Left ventricle myocardium inferior (tissue), 1 donor: ENCODE measurements at places on chromosomes 11 and 22.

- DNase-seq, result no peak
These were observed 30.4 kb downstream of the CBL start for GRCh38 chr11:119236490-119236889.

DNA sequence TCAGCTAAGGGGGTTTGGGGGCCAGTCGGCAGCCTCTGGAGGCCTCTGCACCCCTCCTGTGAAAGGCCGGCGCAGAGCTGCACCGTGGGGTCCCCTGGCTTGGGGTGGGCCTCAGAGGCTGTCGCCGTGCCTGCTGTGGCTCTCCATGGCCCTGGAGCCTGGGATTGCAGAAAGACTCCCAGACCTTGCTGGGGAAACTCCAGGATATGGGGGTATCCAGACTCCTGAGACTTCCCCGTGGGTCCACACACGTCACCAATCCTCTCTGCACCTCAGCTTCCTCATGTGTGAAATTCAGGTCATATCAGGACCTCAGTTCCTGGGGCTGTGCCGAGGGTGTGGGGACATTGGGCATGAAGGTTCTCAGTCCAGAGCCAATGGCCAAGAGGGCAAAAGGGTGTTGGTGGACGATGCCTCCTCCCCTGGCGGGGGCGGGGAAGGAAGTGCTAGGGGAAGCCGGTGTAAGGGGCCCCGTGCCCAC, 97.1 kb downstream of the KCNQ1 start:
- DNase-seq, result peak; percentile 9

- DNase-seq, result no peak
These were observed 49.4 kb downstream of the TEAD1 start for GRCh38 chr11:12723421-12724300.

GRCh38 chr11:127995921-127996320, 591.4 kb downstream of the ETS1 start:
- DNase-seq, result no peak

- DNase-seq, result no peak
These were observed 929.0 kb downstream of the BRD1 start for GRCh38 chr22:48898524-48899250.

GRCh38 chr11:85109141-85109540, 518.0 kb downstream of the DLG2 start:
- no peak for DNase-seq

DNA sequence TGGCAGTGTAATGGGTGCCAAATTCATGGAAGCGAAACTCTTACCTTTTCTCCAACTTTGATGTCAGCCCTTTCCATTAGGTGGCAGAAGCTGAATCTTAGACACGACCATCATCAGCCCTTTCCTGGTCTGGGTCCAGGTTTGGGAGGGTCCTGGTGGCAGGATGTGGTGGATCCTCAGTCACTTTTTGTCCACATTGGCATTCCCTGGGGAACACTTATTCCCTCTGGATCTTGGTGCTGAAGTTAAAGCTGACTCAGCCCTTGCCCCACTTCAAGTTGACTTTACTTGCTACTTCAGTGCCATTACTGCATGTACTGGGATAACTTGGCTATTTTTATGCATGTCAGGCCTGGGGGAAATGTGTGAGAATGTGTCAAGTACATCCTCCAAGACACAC, 16.6 kb upstream of the NTM start:
- no peak for DNase-seq

GRCh38 chr11:57324154-57324885, 432 bp downstream of the TNKS1BP1 start:
- DNase-seq, result peak; percentile 53

GRCh38 chr11:128893578-128894285, 2.6 kb downstream of the KCNJ5 start:
- no peak for DNase-seq

DNA sequence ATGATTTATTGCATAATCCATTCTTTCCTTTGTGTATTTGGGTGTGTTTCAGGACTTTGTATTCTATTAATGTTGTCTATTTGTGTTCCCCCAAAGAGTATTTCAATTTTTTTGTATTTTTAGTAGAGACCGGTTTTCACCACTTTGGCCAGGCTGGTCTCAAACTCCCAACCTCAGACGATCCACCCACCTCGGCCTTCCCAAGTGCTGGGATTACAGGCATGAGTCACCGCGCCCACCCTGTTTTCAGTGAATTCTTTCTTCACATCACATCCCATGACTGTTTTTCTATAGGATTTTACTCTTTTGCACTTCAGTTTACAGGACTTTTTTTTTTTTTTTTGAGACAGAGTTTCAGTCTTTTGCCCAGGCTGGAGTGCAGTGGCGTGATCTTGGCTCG, 46.3 kb downstream of the RBX1 start:
- DNase-seq, result no peak

GRCh38 chr11:131109257-131109656, 193.0 kb upstream of the SNX19 start:
- no peak for DNase-seq

DNA sequence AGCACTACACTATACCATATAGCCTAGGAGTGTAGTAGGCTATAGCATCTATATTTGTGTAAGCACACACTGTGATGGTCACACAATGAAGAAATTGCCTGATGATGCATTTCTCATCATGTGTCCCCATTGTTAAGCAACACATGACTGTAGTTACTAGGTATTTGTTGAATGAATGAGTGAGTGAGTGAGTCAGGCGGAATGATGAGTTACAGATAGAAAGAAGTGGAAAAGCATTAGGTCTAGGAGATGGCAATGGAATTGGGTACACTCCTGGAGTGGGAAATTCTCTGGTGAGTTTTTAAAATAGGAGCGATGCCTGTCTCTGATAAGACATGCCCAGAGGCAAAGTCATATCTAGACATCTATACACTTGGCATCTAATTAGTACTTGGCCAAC, 160.5 kb upstream of the TBCEL start:
- no peak for DNase-seq

GRCh38 chr22:40463017-40463631, 92.7 kb downstream of the SGSM3 start:
- no peak for DNase-seq

GRCh38 chr22:44191036-44191454, 10.3 kb downstream of the PARVG start:
- DNase-seq, result no peak

DNA sequence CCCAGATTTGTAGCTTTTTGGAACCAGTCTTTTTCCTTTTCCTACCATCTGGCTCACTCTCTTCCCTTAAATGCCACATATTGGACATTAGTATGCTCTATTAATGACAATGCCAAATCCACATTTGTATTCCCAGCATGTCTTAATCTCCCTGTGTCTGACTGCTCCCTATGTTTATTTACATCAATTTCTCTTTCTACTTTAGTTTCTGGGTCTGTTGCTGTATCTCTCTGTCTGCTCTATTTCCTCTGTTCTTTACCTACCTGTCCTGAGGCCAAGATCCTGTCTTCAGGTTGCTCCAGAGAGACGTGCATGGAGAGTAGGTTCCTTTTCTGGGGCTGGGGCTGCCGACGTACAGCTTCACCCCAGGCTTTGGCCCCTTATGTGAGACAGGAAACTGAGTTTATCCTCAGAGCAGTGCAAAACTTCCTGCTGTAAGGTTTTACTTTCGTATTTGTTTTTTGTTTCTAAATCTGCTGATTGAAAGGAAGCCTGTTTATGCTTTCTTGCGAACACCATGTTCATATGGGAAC, 25.6 kb downstream of the OR2AG2 start:
- DNase-seq, result no peak

GRCh38 chr11:73186886-73187285, 31.2 kb upstream of the P2RY2 start:
- DNase-seq, result no peak

DNA sequence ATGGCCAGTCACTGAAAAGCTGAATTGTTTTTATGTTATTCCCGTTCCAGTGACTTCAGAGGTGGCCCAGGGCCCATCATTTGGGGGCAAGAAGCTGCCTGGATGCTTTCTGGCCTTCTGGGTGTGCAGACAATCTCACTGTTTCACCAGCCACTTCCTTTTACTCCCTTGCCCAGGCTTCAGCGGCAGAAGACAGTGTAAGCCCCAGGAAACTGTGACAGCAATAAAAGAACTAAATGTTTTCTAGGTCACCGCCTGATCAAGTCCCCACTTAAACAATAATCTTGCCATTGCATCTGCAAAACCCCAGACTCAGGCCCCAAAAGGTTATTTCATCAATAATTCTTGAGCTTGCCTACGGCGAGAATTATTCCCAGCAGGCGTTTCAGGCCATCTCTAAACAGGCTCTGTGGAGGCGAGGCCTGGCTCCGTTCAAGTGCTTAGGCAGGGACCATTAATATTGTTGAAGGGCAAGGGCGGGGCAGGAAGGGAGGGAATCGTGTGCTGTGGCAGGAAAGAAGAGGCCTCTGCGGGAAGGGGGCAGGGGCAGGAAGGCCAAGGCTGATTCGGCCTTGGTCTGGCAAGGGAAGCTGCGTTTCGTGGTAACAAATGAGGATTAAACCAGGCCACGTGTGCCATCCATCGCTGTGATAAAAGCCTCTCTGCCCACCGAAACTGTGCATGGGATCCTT, 252.3 kb downstream of the KIRREL3 start:
- DNase-seq, result no peak

GRCh38 chr11:61636676-61637075, 43.5 kb upstream of the DAGLA start:
- no peak for DNase-seq

GRCh38 chr11:117176186-117176585, 2.4 kb upstream of the SIDT2 start:
- no peak for DNase-seq

GRCh38 chr11:102924851-102925380, 30.6 kb downstream of the MMP13 start:
- no peak for DNase-seq

- DNase-seq, result no peak
These were observed 32.0 kb downstream of the APLP2 start for GRCh38 chr11:130101661-130102060.

DNA sequence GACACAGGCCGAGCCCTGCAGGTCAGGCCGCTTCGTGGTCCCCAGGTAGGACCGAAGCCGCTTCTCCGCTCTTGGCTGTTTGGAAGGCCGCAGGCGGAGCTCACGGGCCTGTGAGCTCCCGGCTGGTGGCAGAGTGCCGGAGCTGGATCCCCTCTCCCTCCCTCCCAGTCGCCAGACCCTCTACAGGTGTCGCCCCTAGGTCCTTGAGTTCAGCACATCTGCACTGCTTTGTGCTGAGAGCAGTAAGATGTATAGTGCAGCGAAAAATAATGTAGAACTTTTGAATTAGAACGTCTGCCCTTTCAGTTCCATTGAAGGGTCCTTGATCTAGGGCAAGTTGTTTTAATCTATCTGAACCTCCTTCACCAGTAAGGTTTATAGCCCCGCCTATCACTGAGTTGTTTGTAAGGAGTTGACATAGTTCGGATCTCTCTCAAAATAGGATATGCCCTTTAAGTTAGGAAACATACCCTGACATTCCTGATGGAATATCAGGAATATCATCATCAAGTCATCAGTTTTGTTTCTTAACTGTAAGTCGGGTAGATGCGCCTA, 419 bp downstream of the ANKRD49 start:
- DNase-seq, result no peak

DNA sequence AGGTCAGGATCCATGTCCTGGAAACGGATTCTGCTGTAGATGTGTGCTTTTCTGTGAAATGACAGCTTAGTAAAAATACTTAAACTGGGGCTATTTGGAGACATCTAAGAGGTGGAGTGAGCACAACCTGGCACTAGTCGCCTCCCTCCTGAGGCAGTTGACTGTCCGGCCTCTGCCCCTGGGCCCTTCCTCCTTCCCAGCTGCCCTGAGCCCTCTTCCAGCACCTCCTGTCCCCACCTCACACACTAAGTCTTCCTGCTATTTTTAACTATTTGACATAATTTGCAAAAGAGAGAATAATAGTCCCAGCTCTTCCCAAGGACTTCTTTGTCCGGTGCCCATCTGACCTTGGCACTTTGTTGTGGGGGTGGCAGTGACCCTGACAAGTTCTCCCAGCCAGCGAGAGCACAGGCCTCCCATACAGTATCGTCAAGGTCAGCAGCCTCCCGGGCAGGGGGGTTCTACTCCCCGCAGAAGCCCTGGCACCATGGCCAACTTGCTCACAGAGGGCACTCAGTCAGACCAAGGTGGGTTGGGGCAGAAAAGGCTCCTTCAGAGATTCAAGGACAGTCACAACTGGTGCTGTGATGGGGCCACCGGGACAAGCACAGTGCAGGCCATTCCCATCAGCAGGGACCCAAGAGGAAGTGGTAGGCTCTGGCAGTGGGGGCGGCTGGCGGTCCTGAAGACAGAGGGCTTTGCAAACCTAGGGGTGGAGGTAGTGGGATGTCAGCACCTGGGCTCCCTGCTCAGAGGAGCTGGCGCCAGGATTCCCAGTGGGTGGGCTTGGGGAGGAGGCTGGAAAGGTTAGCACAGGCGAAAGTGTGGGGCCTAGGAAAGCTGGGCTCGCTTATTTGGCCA, 5.5 kb upstream of the NEAT1 start:
- peak; percentile 46 for DNase-seq

DNA sequence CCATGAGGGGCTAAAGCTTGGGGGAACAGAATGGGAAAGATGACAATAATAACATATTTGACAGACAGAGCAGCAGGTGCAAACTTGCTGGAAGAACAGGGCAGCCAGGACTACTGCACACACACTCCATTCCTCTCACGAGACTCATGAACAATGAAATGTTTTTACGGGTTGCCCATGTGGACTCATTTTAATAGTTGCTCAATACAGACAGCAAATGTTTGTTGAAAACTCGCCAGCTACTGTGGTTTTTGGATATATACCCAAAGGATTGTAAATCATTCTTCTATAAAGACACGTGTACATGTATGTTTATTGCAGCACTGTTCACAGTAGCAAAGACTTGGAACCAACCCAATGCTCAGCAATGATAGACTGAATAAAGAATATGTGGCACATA, 10.3 kb downstream of the SYT13 start:
- DNase-seq, result no peak

- no peak for DNase-seq
These were observed 380.1 kb upstream of the SYN3 start for GRCh38 chr22:33438273-33438672.

DNA sequence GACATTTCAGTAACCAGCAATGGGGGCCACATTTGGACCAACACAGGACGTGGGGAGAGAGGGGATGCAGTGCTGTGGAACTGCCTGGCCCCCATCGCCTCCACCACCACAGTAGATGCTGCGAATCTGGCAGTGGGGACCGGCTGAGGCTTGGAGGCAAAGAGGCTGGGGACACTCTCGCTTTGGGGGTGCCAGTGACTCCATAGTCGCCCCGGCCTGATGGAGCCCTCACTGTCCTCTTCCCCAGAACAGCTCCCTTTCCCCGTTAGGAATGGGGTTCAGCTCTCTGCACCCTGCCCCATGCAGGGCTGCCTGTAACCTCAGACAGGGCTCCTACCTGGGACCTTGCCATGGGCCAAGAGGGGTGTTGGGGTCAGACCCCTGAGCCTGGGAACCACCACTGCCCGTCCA, 1.8 kb upstream of the MUC2 start:
- DNase-seq, result no peak

DNA sequence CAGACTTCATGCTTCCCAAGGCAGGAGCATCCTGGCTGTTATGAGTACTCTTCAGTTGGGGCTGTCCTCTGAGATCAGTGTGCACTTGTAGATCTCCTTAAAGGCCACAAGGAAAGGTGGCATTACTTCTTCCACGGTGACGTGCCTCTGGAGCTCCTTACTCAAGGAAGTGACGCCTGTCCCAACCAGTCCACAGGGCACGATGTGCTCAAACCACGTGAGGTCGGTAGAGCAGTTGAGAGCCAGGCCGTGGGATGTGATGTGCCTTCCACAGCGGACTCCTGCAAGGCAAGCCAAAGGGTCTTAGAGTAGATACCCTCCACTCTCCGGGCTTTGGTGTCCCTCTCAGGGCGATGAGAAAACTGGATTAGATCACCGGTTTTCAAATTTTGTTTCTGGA, 1.4 kb downstream of the LIPT2 start:
- DNase-seq, result no peak

GRCh38 chr11:14742849-14743559, 99.4 kb downstream of the PDE3B start:
- DNase-seq, result no peak

GRCh38 chr11:75493626-75494025, 32.1 kb downstream of the GDPD5 start:
- no peak for DNase-seq
